ENCODE measurements at places on chromosomes 2 and 18. TPM values are rescaled to one million over a fixed set of nuclear protein-coding genes. Genes with fewer than 3 reads are reported as not detected.

LPIN2 gene
- 91.0 TPM for total RNA-seq

COX5B gene
- total RNA-seq, result 192 TPM

KLHL30 gene
- total RNA-seq, result not detected

DNA sequence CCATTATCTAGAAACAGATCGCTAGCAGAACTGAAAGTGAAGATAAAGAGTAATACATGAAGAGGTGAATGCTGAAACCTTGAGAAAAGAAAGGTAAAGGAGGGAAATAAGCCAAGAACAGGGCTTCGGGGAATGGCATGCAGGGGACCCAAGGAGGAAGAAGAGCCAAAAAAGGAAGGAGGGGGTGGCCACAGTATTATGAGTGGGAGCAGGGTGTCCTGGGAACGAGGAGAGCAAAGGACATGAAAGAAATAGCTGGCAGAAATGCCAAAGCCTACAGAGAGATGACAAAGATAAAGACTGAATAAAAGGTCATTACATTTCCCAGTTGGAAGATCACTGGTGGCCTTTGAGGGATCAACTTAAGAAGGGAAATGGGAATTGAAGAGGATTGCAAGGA lies 82.9 kb downstream of the ACTR3 start:
- H3K27me3 ChIP-seq, result no peaks in the 10 kb centered on the region
- H3K27ac ChIP-seq, result peak overlapping the region; percentile 63
- no peak overlapping the region for H3K4me3 ChIP-seq
- peaks cover 10% of the 10 kb centered on the region for H3K4me1 ChIP-seq
- peaks cover 8% of the 10 kb centered on the region for H3K36me3 ChIP-seq

GRCh38 chr2:134224005-134224404 lies 29.9 kb upstream of the MGAT5 start:
- H3K4me3 ChIP-seq, result no peak overlapping the region
- H3K27me3 ChIP-seq, result no peaks in the 10 kb centered on the region
- no peak overlapping the region for H3K27ac ChIP-seq
- H3K4me1 ChIP-seq, result peaks cover 20% of the 10 kb centered on the region

DNA sequence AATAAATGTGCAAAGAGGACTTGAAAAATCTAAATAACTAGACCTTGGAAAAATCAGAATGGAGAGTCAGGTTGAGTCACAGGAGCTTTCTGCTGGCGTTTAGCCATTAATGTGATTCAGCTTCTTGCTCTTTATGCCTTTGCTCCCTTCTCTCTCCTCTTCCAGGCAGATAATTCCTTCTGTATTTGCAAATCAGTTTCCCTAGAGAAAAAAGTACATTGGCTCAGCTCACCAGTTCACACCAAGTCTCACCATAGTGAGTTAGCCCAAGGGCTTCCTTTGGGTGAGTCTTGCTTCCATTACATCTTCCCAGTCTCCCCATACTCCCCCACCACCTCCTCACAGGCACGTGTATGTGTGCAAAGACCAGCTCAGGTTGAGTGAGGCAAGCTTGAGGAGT lies 73.6 kb downstream of the CYBRD1 start:
- H3K4me3 ChIP-seq, result no peak overlapping the region
- DNase-seq, result no peak
- H3K27ac ChIP-seq, result no peak overlapping the region

DNA sequence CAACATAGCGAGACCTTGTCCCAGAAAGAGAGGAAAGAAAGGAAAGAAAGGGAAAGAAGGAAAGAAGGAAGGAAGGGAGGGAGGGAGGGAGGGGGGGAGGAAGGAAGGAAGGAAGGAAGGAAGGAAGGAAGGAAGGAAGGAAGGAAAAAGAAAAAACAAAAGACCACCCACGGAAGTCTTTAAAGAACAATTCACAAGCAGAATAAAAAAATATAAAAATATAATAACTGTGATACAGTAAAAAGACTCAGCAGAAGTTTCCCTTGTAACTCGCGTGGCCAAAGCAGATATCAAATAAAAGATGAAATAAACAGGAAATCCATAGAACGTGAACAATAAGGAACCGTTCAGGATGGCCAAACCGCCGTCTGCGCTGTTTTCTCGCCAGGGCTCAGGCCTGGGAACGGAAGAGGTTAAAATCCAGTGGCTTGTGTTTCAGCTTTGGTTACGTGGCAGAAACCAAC lies 1.2 kb upstream of the SLC1A4 start:
- peaks cover 44% of the 10 kb centered on the region for H3K4me1 ChIP-seq
- peaks cover 8% of the 10 kb centered on the region for H3K36me3 ChIP-seq
- DNase-seq, result no peak
- H3K27ac ChIP-seq, result peak overlapping the region; percentile 79
- peaks cover 9% of the 10 kb centered on the region for H3K27me3 ChIP-seq

DNA sequence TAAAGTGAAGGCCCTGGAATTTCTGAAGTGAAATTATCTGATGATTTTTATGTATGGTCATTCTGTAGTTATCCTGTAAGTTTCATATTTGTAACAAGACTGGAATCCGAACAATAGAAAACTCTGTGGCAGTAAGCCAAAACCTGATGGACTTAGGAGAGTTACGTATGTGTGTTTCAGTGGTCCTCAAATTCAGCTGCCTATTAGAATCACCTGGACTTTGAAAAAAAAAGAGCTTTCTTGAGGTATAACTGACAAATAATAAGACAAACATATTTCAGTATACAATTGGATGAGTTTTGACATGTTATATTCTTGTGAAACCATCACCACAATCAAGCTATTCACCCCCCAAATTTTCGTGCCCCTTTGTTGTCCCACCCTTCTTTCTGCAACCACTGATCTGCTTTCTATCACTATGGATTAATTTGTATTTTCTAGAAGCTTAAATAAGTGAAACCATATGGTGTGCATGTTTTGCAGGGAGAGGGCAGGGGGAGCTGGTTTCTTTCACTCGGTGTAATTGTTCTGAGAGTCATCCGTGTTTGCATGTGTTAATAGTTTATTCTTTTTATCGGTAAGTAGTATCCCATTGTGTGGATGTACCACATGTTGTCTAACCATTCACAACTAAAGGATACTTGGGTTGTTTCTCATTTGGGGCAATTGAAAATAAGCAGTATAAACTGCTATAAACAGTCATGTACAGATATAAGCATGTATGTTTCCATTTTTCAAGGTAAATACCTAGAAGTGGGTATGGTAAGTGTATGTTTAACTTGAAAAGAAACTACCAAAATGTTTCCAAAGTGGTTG lies 50.2 kb upstream of the EML4 start:
- H3K36me3 ChIP-seq, result peaks cover 15% of the 10 kb centered on the region
- no peak for DNase-seq
- H3K4me3 ChIP-seq, result no peak overlapping the region
- H3K4me1 ChIP-seq, result peaks cover 35% of the 10 kb centered on the region
- H3K27ac ChIP-seq, result no peak overlapping the region
